ENCODE measurements at places on chromosomes 7 and 10. TPM values are rescaled to one million over a fixed set of nuclear protein-coding genes. Genes with fewer than 3 reads are reported as not detected.

- DNase-seq: no peak
Observed at GRCh38 chr7:104861729-104862390, 152.1 kb upstream of the KMT2E start.

GRCh38 chr7:37718585-37718984 lies 35.0 kb downstream of the GPR141 start:
- DNase-seq: no peak

DNA sequence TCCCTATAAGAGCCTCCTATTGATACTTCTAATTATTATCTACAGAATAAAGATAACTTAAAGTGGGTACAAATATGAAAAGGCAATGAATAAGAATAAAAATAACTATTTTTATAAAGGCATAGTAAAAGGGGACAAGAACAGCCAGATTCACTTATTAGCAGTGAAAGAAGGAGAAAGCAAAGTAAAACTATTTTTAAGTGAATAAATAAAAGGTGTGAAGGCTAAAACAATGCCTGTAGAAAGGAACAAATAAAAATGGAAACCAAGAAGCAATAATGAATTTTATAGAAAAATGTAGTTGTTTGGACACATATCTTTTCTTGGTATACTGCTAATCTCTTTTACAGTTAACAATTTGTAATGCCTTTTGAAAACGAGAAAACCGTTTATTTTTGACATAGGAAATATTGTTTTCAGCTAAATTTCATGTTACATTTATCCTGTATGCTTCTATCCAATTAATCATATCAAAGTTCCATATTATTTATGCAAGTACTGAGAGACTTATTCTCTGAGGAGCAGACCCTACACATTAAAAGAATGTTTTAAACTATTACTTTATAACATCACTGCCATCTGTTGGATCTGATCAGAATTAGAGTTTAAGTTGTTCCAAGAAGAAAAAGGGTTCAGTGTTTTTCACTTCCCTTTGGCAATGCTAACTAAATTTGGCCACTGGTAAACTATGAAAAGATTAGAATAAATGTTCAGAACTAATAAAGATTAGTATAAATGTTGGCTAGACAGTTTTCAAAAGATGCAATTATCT lies 59.1 kb downstream of the ARMC3 start:
- DNase-seq: no peak

GRCh38 chr10:111057006-111057405 lies 19.8 kb upstream of the ADRA2A start:
- no peak for DNase-seq

DNA sequence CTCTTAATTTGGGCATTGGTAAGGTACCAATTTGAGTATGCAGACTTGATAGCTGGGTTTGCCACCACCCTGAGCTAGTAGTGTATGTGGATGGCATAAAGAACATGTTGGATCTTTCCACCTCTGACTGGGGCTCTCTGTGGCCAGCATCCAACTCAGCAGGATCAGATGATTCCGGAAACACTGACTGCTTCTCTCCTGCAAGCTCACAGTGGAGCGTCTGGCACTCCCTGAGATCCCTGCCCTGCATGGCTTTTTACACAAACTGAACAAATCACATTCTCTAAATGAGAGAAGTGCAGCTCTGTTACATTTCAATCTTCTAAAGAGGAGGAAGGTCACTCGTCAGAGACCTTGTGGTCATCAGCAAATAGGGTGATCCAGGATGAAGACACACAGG lies 1057.5 kb downstream of the NRG3 start:
- DNase-seq: no peak

DNA sequence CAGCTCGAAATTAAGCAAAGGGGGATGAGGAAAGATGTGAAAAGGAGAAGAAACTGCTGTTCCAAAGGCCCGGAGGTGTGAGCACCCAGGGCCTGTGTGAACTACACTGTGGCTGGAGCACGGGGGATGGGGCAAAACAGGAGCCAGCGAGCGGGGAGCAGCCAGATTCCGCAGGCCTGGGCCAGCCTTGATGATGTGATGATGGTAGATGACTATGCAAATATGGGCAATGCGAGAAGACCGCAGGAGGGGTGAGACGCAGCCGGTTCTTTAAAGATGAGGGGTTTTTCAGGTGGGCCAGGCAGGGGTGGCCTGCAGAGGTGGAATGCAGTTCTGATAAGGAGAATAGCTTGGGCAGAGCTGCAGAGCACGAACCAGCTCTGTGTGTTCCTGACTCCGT lies 61.5 kb downstream of the LANCL2 start:
- no peak for DNase-seq

- DNase-seq: no peak
Observed at GRCh38 chr7:82179311-82179710, 264.3 kb downstream of the CACNA2D1 start.

DNA sequence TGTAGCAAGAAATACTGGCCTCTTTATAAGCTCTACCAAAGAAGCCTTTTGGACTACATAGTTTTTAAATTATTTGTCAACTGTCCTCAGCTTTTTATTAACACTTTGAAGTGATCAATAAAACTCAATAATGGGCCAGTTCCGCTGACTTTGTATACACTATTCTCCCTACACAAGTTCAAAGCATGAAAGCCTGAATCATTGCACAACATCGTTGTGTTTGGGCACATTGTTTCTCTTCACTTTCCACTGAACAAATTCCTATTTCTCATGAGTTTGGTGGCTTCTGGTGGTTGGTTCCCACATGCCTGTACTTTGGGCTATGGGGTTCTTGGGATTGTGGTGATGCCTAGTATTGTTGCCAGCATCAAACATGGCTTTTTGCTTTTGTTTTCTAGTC lies 561.8 kb upstream of the LRRN3 start:
- no peak for DNase-seq

Gene TMEM273
- 2.1 TPM for polyA plus RNA-seq

GRCh38 chr10:34666008-34666704 lies 148.9 kb downstream of the PARD3 start:
- DNase-seq: peak; percentile 74

DNA sequence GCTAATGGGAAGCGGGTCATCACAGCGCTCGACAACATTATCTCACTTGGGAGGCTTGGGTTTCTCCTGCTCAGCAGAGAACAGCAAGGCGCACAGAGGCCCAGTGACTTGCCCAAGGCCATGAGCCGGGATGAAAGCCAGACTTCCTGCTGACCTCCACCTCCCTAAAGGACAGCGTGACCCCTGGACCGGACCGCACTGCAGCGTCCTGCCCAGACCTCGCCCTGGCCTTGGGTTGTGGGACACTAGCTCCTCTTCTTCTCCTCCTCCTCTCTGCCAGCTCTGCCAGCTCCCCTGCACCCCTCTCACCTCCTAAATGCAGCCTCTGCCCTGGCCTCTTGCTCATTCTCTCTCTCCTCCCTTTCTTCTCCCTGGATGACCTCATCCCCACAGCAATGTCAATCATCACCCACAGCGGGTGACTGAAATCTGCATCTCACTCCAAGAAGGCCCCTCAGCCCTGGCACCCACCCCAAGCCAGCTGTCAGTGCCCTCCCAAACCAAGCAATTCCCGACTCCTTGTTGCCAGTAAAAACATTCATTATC lies 19.4 kb downstream of the SPOCK2 start:
- DNase-seq: no peak

DNA sequence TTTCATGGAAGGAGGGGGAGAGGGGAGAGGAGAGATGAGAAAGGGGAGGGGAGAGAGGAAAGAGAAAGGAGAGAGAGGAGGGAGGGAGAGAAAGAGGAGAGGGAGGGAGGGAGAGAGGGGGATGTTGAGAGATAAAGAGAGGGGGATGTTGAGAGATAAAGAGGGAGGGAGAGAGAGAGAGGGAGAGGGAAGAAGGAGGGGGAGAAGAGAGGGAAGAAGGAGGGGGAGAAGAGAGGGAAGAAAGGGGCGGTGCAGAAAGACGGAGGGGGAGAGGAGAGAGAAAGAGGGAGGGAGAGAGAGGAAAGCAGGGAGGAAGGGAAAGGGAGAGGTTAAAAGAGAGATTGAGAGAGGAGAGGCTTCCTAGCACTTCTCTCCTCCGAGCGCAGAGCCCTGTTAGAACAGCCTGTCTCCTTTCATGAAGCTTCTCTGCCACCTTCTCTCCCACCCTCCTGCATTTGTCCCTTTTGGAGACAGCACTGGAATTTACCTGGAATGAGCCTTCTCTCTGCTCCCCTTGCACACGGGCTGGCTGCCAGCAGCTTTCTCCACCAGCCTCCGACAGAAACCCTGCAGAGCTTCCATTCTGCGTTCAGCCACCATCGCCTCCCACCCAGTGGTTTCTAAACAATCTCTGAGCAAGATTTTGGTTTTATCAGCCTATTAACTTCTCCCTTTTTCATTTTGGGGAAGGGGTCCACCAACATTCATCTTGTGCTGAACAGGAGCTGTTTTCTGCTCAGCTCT lies 74.0 kb upstream of the CARD11 start:
- no peak for DNase-seq

DNA sequence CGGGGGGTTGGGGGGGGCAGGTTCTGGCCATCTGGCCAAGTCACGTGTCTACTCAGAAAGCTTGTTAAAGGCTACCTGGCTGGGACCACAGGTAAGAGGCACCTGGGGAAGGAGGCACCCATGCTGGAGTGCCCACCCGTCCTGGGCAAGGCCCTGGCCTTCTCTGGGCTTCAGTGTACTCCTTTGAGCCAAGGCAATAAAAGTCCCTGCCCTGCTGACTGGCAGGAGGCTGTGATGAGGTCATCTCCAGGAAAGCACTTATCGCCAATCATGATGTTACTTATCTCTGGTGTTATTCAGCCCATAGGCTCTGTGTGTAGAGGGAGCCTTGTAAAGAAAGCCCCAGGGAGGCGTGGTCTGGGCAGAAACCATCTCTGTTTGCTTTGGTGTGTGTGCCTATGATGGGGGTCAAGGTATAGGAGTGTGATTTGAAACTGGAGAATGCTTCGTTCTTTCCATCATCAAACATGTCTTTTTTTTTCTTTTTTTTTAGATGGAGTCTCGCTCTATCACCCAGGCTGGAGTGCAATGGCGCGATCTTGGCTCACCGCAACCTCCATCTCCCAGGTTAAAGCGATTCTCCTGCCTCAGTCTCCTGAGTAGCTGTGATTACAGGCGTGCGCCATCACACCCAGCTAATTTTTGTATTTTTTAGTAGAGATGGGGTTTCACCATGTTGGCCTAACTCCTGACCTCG lies 2.5 kb upstream of the CLDN4 start:
- no peak for DNase-seq

DNA sequence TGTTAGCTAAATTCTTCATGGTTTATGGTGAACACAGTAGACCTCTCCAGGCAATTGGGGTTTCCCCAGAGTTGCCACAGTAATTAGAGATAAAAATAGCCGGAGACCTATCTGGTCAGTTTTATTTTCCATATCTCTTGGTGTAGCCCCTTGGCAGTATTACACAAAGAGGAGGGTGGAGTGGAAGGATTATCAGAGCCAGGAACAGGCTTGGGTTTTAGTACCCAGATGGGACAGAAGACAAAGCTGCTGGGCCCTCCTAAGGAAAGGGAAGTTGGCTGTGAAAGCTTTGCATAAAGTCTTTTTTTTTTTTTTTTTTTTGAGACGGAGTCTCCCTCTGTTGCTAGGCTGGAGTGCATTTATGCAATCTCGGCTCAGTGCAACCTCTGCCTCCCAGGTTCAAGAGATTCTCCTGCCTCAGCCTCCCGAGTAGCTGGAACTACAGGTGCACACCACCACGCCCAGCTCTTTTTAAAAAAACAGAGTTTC lies 9.7 kb downstream of the ZSCAN21 start:
- DNase-seq: no peak

Gene BMPER
- polyA plus RNA-seq: 22.8 TPM

- DNase-seq: no peak
Observed at GRCh38 chr10:44948642-44949041, 11.0 kb upstream of the RASSF4 start.

- DNase-seq: no peak
Observed at GRCh38 chr7:151859111-151859947, 17.6 kb downstream of the PRKAG2 start.

GRCh38 chr7:56105508-56105907 lies 768 bp downstream of the CHCHD2 start:
- no peak for DNase-seq

Gene BAMBI
- polyA plus RNA-seq: 52.6 TPM

DNA sequence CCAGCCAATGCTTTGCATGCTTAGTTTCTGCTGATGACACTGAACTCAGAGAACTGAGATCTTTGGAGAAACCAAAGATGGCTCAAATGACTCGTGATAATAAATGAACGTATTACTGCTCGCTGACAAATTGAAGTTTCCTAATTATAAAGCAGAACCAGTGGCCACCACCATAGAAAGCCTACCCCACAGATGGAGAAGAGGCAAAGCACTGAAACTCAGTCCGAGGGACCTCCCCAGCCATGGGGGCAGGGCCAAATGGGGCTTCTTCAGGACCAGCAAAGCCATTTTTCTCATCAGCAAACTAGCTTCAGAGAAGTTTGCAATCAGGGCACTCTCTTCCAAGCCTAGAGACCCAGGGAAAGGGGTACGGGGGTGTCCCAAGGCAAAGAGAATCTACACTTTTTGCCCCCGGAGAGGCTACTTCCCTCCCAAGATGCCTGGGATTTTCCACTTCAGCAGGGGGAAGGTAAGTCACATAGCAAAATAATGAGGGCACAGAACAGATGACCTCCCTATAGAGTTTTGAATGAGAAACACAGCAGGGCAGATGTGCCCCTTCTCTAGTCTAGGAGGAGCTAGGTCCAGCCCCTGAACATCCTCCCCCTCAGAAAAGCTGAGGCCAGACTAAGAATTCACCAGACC lies 4.3 kb upstream of the IL6 start:
- no peak for DNase-seq

- DNase-seq: no peak
Observed at GRCh38 chr10:113230011-113230610, 280.1 kb downstream of the TCF7L2 start.

Gene OR2A12
- polyA plus RNA-seq: 0.03 TPM

Gene PIP
- polyA plus RNA-seq: not detected

DNA sequence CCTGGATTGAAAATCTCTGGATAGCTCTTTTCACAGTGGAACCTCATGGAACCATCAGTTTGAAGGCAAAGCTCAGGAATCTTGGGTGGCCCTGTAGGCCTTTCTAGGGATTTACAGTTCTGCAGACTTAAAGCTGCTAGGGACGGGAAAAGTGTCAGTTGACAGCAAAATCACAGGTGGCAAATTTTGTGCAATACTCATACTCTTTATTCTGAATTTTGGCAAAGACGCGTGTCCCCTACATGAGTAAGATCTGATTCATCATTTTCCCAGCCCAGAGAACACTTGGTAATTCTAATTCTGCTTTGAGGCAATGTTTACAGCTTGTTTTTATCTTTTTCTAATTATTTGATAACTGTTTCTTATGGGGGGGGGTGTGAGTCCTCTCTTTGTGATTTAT lies 3.6 kb downstream of the LRRC17 start:
- DNase-seq: no peak

Gene PGAM1
- 209 TPM for polyA plus RNA-seq

Measured in right renal pelvis (tissue), 4 donors.